ENCODE measurements at places on chromosomes 16 and 17. TPM values are rescaled to one million over a fixed set of nuclear protein-coding genes. Genes with fewer than 3 reads are reported as not detected.

DNA sequence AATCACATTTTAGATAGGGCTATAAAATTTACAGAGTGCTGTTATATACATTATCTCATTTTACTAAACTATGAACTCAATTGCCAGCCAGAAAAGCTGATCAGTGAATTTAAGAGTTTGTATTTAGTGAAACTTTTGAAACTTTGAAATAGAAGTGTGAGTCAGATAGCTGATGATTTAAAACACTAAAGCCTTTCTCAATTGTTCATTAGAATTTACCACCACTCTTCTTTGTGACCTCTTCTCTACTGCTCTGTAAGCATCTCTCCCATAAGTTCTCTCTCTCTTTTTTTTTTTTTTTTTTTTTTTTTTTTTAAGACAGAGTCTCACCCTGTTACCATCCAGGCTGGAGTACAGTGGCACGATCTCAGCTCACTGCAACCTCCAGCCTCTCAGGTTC lies 43.7 kb downstream of the GOSR1 start:
- no peak for DNase-seq

GRCh38 chr16:16109453-16110110 lies 113.7 kb downstream of the ABCC6 start:
- DNase-seq: no peak

MPV17L gene
- polyA plus RNA-seq: 4.4 TPM

DNA sequence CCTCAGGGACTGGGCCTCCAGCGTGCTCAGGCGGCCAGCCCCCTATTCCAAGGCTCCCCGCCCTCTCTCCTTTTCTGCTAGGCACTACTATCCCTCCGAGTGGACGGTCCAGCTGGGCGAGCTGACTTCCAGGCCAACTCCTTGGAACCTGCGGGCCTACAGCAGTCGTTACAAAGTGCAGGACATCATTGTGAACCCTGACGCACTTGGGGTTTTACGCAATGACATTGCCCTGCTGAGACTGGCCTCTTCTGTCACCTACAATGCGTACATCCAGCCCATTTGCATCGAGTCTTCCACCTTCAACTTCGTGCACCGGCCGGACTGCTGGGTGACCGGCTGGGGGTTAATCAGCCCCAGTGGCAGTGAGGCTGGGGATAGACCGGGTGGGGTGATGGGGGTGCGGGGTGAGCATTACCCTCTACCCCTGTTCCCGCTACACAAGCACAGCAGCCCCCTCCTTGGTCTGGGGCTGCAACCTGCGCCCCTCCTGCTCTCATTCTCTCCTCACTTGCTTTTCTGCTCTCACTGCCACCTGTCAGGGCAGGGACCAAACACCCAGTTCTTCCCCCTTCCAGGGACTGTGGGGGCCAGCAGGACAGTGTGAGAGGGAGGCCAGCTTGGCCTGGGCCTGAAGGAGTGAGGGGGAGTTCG lies 1.1 kb downstream of the PRSS41 start:
- no peak for DNase-seq

DNA sequence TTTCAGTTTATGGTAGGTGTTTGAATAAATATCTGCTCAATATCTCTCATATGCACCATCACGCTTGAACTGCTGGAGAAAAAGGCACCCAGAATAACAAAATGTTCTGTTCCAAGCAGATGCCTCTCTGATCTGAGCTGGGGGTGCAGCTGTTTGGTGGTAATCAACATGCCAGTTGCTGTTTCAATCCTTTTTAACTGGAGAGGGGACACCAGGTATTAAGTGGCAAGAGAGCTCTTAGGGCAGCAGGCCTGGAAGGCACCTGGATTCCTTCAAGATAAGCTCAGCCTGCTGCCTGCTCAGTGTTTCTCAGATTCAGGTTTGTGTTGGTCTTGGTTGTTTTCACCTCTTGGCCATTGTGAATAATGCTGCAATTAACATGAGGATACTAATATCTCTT lies 27.2 kb upstream of the VAT1L start:
- DNase-seq: no peak

DNA sequence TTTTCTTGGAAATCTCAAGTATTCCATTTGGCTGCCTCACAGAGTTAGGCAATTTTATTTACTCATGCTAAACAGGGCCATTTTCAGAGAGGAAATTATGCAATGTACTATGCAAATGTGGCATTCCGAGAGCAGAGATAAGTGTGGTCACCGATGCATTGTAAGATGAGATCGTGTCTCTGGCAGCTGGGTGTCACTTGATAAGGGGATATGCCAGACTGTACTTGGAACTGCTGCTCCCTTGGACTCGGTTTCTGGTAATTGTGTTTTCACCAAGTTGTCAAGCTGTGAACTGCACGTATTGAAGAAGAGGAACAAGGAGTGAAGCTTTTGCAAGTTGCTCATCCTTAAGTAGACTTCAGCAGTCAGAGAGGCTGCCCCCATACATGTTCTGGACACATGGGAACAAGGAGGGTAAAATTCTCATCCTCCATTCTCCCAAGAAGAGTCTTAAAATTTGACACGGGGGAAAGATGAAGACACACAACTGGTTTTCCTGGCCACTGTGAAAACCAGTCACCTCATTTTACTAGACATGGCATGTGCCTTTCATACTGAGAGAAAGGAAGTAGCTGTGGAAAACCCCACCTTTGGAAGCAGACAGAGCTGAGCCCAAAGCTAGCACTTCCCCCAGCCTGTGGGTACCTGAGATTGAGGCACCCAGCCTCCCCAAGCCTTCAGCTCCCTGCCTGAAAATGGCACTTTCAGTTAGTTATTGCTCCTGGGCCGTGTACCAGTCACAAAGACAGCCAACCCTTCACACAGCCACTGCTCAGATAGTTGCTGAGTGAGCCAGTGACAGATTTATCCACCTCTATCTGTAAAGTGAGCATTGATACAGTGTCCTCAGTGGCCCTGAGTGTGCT lies 150.7 kb downstream of the SOCS1 start:
- DNase-seq: no peak

DNA sequence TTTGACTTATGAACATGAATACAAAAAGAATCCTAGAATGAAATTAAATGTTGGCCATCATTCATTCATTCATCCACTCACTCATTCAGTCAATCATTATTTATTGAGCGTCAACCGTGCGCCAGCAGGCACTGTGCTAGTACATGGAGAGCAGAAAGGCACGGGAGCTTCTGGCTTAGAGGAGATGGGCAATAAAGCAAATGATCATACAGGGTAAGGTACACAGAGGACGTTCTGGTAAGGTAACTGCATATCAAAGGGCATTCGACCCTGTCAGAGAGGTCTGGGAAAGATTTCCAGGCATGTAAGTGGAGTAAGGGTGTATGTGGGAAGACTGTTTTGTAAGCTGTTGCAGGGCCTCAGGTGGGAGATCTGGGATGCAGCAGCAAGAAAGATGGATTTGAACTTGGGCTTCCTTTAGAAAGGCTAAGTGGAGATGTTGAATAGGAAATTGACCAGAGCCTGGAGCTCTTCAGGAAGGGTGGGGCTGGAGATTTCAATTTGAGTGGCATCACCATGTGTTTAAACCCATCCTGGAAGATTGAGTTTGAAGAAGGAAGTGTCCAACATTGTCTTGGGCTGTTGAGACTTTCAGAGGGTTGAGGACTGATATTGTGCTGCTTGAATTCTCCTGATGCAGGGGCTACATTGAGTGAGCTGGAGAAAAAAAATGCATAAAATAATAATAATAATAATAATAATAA lies 2.8 kb upstream of the MSI2 start:
- DNase-seq: no peak

DNA sequence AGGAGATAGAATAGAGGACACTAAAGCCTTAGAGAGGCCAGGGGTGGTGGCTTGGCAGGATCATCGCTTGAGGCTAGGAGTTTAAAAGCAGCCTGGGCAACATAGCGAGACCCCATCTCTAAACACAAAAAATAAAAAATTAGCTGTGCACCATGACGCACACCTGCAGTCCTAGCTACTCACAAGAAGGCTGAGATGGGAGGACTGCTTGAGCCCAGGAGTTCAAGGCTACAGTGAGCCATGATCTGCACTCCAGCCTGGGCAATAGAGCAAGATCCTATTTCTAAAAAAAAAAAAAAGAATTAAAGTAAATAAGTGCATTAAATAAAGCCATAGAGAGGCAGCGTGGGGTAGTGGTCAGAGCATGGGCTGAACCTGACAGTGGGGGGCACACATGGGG lies 19.1 kb downstream of the SBK1 start:
- no peak for DNase-seq
